ENCODE measurements at places on chromosomes 16 and 17.

- DNase-seq: no peak
These were observed 98.1 kb downstream of the RGS9 start for GRCh38 chr17:65235284-65235683.

- no peak for DNase-seq
These were observed 6.3 kb downstream of the SAP30BP start for GRCh38 chr17:75673487-75673886.

DNA sequence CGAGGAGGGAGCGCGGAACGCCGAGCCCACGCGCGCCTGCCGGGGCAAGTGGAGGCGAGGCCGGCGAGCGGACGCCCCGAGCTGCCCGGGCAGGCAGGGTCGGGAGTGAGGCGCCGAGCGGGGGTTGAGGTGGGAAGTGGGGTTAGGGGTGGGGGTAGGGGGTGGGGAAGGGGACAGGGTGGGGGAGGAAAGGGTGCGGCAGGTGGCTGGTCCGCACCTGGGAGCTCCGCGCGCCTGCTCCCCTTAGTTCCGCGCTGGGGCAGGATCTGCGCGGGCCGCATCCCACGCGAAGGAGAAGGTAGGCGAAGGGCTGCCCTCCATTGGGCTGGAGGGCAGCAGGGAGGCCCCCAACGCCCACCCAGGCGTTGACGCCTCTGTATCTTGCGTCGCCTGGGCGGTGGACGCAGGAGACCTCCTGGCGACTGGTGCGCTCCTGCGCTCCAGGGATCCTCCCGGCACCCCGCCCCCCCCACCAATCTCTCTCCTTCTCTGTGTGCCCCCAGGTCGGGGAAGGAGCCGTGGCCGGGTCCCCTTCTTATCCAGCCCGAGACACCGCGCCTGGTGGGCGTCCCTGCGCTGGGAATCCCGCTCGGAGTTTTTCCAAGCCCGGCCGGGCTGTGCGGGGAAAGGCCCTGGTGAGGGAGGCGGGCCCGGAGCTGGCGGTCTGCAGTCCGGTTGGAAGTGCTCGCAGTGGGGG is 51.3 kb upstream of the AMZ2 start:
- DNase-seq: no peak

DNA sequence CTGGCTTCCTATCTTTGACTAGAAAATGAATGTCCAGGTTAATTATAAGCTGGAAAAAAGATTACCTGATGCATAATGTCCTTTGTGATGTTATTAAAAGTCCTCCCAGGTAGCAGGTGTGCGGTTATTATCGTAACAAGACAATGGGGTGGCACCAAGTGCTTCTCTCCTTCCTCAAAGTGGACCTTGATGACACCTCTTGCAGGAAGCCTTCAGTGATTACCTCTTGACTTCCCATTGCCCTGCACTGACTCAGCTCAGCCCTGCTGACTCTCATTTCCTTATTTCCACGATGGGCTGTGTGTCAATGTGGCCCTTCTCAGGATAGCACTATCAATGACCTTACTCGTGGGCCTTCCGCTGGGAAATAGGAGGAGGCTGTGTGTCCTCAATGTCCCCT is 477.4 kb upstream of the CCL2 start:
- DNase-seq: no peak

GRCh38 chr16:89618109-89618998 is 4.9 kb downstream of the DPEP1 start:
- DNase-seq: no peak

GRCh38 chr17:27978689-27979175 is 63.7 kb upstream of the NLK start:
- no peak for DNase-seq

DNA sequence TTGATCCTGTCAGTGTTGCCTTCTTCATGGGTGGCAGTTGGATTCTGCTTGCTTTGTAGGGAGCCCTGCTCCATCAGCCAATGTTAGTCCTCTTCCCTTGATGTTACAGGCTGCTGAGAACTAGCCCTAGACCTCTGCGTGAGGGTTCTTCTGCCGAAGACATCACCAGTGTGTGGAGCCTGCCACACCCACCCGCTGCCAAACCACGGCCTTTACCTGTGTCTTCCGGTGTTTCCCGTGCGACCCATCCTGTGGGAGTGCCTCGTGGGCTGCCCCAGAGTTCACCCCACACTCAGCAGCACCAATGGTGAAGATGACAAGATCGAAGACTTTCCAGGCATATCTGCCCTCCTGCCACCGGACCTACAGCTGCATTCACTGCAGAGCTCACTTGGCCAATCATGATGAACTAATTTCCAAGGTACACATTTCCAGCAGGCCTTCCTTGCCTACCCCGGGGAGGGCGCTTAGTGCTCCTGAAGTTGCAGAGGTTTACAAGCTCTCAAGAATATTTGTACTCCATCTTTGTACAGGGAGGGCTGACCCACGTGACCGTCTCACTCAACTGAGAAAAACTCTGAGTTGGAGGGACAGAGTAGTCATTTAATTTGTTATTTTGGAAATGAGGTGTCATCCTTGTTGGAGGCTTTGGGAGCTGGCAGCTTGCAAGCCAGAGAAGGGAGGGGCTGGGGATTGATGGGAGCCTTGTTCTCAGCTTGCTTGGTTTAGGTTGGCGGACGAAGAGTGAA is 21.8 kb downstream of the YPEL2 start:
- DNase-seq: no peak

- no peak for DNase-seq
These were observed 16.4 kb upstream of the HERPUD1 start for GRCh38 chr16:56915336-56916119.

DNA sequence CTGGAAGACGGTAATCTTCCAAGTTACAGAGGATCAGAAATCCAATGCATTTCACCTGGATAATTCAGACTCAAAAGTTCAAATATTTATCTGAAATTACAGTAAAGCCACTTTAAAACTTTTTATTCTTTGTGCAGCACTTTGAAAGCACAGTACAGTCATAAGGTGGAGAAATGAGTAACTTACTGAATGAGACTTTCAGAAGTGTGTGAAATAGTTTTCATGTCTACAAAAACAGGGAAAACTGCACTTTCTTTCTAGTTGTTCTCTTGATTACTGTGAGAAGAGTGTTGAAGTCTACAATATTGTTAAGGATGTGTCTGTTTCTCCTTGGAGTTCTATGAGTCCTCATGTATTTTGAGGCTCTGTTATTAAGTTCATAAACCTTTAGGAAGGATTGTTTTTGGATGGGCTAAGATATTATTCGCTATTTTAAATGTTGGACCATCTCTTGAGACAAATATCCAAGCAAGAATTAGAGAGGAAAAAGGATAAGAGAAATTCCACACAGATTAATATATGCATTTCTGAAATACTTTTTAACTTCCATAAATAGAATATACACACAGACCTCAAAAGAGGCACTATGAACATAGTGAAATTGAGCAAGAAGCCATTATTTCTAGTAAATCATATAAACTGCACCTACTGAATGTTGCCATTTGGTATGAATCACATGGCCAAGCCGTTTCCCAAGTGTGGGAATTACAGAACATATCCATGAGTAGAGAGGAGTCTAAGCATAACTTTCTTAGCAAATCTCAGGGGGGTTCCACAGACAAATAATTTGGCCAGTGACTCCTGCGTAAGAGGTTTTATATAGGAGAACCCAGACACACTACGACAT is 83.6 kb upstream of the PLEKHM1 start:
- no peak for DNase-seq

DNA sequence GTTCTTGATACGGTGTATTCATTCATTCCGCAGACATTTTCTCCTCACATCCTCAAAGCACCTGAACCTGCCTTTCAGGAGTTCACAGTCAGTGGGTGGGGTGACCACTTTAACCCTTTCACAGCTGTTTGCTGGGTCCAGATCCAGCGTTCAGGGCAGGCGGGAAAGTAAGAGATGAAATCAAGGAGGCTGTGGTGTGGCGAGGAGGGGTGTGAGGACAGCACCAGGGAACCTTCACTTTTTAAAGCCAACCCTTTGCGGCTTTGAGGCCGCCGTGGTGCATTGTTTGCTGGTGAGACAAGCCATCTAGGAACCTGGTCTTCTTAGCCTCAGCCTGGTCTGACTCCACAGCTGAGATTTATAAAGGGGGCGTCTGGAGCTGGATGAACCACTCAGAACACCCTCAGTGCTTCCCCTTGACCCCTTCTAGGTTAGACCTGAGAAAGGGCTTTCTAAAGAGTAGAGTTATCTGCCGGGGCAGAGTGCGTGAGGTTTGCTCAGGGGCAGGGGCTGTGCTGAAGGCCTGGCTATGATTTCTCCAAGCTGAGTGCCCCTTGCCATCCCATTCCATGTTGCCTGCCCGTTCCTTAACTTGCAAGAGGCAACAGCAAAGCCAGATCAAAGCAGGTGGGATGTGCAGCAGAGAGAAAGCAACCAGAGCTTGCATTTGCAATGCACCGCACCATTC is 933 bp downstream of the CCR7 start:
- no peak for DNase-seq

DNA sequence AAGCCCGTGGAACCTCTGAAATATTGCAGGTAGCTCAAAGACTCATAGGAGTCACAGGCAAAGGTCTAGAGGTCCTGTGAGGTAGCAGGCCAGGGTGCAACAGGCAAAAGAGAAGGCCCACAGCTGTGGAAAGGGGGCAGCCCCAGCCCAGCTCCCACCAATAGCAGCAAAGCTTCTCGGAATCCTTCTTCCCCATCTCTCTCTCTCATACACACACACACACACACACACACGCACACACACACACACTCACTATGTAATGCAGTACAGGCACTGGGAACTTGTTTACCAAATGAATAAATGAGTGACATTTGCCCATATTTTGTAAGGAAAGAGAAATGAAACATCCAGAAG is 16.8 kb upstream of the SUPT4H1 start:
- DNase-seq: no peak

- no peak for DNase-seq
These were observed 11.8 kb upstream of the CLTC start for GRCh38 chr17:59607817-59608403.

- no peak for DNase-seq
These were observed 85.6 kb downstream of the SOX9 start for GRCh38 chr17:72206376-72206775.

All from NCI-H748 treated with DMSO at 0.1 percent for 48 hours (cell line).